Stimulated activated CD8-positive, alpha-beta memory T cell treated with anti-CD3 and anti-CD28 coated beads, Interleukin-4, amount 100 ng/mL, for 1 hour (primary cell): ENCODE measurements at places on chromosomes 16 and 17.
A peak's percentile ranks its signal among the peaks of the same experiment; 100 is the strongest.

GRCh38 chr16:89685916-89686315 is 573 bp upstream of the CDK10 start:
- DNase-seq = no peak

DNA sequence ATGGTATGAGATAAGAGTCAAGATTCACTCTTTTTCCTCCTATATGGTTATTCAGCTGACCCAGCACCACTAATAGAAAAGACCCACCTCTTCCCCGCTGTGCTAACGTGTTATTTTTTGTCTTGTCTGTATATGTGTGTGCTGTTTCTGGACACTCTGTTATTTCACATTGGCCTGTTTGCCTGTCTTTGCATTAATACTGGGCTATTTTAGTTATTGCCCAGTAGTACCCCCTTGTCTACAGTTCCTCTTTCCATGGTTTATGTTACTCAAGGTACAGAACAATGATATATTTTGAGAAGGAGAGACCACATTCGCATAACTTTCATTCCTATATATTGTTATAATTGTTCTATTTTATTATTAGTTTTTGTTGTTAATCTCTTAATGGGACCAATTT is 74.0 kb upstream of the SIAH1 start:
- DNase-seq = no peak

- no peak for DNase-seq
Observed at GRCh38 chr16:75217389-75217851, 1.4 kb upstream of the CTRB1 start.

- no peak for DNase-seq
Observed at GRCh38 chr16:61797296-61797795, 238.9 kb downstream of the CDH8 start.

- DNase-seq = no peak
Observed at GRCh38 chr17:82113941-82114340, 15.9 kb upstream of the FASN start.

GRCh38 chr17:74041869-74042640 is 161.4 kb upstream of the RPL38 start:
- DNase-seq = no peak

GRCh38 chr17:32006957-32007462 is at the start of gene LRRC37B:
LRRC37B (plus strand) TSS chr17:32007383; CDS start chr17:32021393, 14,010 bp downstream.
- DNase-seq = peak; percentile 70

GRCh38 chr16:28555561-28555960 is 1.8 kb downstream of the SGF29 start:
- DNase-seq = no peak

- no peak for DNase-seq
Observed at GRCh38 chr16:4556112-4556511, at the start of gene C16orf96. C16orf96 (plus strand) TSS chr16:4556340; CDS start chr16:4556490, 150 bp downstream.

- no peak for DNase-seq
Observed at GRCh38 chr16:25676820-25677219, 14.9 kb upstream of the HS3ST4 start.

DNA sequence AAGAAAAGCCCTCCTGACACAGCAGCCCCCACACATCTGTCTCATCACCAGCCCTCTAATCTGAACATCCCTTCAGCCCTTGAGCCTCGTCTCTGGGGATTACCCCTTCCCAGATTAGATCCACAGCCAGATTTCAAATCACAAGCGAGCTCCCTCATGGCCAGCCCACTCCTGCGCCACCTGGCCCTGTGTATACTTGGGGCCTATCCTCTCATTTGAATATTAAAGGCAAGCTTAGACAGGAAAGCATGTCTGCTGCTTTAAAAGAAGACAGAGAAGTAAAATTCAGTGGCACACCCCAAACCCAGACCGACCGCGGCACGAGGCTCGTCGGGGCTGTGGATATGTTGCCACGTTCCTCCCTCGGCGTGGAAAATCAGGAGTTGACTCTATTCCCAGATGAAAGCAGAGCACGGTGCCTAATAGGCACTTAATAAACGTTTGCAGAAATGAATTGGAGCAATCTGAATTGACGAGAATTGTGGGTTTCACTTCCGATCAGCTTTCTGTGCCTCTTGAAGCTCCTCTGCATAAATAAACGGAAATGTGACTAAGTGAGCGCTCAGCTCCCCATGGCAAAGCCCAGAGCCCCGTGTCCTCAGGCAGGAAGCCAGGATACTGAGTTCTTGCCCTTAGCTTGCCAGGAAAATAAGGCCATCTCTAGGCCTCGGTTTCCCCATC is 108.0 kb downstream of the CCDC182 start:
- no peak for DNase-seq
